ENCODE measurements at places on chromosomes 2 and 18. TPM values are rescaled to one million over a fixed set of nuclear protein-coding genes. Genes with fewer than 3 reads are reported as not detected.

The ACTG2 gene
- 0.67 TPM for polyA plus RNA-seq

The PNO1 gene
- 10.9 TPM for polyA plus RNA-seq

The ZNF532 gene
- polyA plus RNA-seq = 132 TPM

The CYP27C1 gene
- polyA plus RNA-seq = 2.3 TPM

The LYPD6 gene
- polyA plus RNA-seq = 2.3 TPM

The ABCB11 gene
- not detected for polyA plus RNA-seq

The SPATA3 gene
- not detected for polyA plus RNA-seq

The IL1R1 gene
- polyA plus RNA-seq = not detected

The DIPK1C gene
- polyA plus RNA-seq = not detected

The PRSS56 gene
- not detected for polyA plus RNA-seq

The SERPINB7 gene
- not detected for polyA plus RNA-seq

The PSMA8 gene
- not detected for polyA plus RNA-seq

All from neural cell (in vitro differentiated cells).